Glutamatergic neuron (in vitro differentiated cells): ENCODE measurements at places on chromosomes 2 and 18.

DNA sequence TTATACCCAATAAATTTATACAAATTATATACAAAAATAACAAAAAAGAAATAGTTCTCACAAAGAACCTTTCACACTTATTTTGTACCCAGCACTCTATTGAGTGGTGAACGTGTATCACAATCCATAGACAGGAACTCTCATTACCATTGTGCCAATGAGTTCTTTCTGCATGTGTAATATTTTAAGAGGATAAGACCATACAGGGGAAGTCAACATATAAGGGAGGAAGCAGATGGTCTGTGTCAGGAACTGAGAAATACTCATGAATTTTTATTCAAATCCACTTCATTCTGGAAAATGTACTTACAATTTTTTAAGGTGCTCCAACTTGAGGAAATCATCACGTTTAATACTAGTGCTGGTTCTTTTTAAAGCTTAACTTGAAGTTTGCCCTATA, 27.1 kb upstream of the ELOA2 start:
- no peak overlapping the region for H3K4me3 ChIP-seq
- no peaks in the 10 kb centered on the region for H3K36me3 ChIP-seq
- H3K27ac ChIP-seq = no peak overlapping the region
- DNase-seq = no peak

DNA sequence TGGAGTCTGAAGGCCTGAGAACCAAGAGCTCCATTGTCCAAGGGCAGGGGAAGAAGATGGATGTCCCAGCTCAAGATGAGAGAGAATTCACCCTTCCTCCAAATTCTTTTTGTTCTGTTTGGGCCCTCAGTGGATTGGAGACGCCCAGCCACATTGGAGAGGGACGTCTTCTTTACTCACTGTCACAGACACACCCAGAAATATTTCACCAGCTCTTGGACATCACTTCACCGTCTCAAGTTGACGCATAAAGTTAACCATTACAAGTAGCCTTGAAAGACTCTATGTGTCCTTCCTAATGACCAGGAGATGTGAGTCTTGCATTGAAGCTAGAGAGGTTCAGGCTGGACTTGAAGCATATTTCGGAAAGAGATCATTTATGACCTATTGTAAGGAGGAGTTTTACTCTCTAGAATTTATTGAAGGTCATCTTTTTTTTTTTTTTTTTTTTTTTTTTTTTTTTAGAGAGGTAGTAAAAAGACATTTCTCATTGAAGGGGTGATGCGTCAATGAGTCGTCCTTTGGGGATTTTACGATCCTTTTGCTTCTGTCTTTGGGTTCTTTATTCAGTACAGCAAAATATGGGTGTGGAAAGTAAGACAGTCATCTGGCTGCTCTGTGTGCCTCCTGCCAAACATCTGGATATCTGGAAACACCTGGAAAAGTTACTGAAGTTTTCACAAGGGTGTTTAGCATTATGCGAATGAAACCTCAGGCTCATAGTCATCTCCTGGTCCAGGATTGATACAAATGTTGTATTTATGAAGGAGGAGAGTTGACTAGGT, 118.1 kb downstream of the PRPF40A start:
- H3K27me3 ChIP-seq = peaks cover 10% of the 10 kb centered on the region
- no peaks in the 10 kb centered on the region for H3K36me3 ChIP-seq
- no peak for DNase-seq
- H3K4me1 ChIP-seq = peaks cover 7% of the 10 kb centered on the region
- no peak overlapping the region for H3K4me3 ChIP-seq

DNA sequence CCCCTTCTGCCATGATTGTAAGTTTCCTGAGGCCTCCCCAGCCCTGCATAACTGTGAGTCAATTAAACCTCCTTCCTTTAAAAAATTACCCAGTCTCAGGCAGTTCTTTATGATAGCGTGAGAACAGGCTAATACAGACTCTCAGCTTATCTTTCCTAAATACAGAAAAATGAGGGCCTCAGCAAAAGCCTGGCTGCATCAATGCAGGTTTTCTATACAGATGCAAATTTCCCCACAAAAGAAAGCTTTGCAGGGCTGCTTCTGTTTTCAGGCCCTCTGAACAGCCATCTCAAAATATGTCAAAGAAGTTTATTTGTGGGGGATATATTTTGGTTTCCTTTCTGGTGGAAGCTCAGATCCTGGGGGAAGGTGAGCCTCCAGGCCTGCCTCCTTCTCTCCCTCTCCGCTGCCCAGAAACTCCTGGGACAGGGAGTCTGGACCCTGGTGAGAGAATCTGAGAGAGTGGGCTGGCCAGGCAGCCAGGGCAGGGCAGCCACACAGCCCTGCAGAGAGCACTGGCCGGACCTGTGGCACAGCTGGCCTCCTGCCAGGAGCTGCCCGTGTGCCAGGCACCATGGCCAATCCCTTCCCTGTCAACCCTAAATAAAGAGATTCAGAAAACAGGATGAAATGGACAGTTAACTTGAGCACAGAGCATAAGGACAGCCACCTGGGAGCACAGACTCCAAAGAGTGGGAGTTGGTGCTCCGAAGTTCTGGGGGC, 21.6 kb upstream of the AGXT start:
- H3K27me3 ChIP-seq = peaks cover 7% of the 10 kb centered on the region
- H3K36me3 ChIP-seq = peaks cover 7% of the 10 kb centered on the region
- H3K27ac ChIP-seq = no peak overlapping the region
- DNase-seq = no peak

- peaks cover 25% of the 10 kb centered on the region for H3K36me3 ChIP-seq
- H3K27ac ChIP-seq = no peak overlapping the region
- no peak for DNase-seq
- H3K27me3 ChIP-seq = no peaks in the 10 kb centered on the region
- no peaks in the 10 kb centered on the region for H3K4me1 ChIP-seq
- no peak overlapping the region for H3K4me3 ChIP-seq
These were observed 24.7 kb downstream of the COPS7B start for GRCh38 chr2:231810905-231811304.

- no peak overlapping the region for H3K4me3 ChIP-seq
- H3K27ac ChIP-seq = no peak overlapping the region
- H3K4me1 ChIP-seq = peaks cover 9% of the 10 kb centered on the region
- DNase-seq = no peak
These were observed 3.1 kb upstream of the TXNL4A start for GRCh38 chr18:79991494-79991893.

DNA sequence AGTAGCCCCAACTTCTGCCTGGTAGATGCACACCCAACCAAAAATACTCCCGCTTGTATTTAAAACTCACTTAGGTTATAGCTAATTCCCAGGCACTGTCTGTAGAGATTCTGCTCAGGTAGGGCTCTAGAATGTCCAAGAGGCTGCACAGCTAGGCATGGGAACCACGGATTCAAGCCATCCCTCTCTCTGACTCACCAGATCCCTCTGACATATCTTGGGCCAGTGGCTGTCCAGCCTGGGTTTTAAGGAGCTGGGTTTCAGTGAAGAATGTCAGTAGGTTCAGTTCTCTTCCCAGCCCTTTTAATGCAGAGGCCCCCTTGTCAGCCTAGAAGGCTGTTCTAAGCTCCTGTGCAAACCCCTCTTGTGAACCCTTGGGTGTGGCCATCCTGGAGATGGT, 15.9 kb upstream of the IL1R1 start:
- no peak for DNase-seq
- no peak overlapping the region for H3K4me3 ChIP-seq
- H3K27ac ChIP-seq = no peak overlapping the region
- no peaks in the 10 kb centered on the region for H3K36me3 ChIP-seq

GRCh38 chr2:203225423-203226039, 13.3 kb upstream of the CYP20A1 start:
- DNase-seq = peak; percentile 40
- H3K4me1 ChIP-seq = no peaks in the 10 kb centered on the region
- H3K27me3 ChIP-seq = no peaks in the 10 kb centered on the region

DNA sequence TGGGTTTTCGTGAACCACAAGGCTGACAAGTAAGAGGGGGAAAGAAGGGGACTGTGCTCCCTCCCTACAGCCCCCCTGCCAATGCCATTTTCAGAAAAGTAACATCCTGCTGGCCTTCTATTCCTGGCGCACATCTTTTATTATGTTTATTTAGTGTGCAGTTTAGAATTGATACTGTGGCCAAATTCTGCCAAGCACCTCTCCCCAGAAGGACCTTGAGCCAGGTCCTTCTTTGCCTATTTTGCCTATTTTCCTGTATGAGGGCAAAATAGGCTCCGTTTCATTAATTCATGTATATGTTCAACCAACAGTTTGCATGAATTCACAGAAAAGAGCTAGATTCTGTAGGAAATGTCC, 136.0 kb downstream of the MYO3B start:
- peaks cover 8% of the 10 kb centered on the region for H3K36me3 ChIP-seq
- H3K27ac ChIP-seq = peak overlapping the region; percentile 80
- DNase-seq = no peak
- peaks cover 10% of the 10 kb centered on the region for H3K4me1 ChIP-seq

- H3K4me3 ChIP-seq = no peak overlapping the region
- DNase-seq = no peak
- no peak overlapping the region for H3K27ac ChIP-seq
These were observed 171.6 kb downstream of the BCL2 start for GRCh38 chr18:63147973-63148372.

- no peak for DNase-seq
- no peaks in the 10 kb centered on the region for H3K27me3 ChIP-seq
- H3K27ac ChIP-seq = no peak overlapping the region
These were observed 6.0 kb upstream of the SCRN3 start for GRCh38 chr2:174389542-174389941.

DNA sequence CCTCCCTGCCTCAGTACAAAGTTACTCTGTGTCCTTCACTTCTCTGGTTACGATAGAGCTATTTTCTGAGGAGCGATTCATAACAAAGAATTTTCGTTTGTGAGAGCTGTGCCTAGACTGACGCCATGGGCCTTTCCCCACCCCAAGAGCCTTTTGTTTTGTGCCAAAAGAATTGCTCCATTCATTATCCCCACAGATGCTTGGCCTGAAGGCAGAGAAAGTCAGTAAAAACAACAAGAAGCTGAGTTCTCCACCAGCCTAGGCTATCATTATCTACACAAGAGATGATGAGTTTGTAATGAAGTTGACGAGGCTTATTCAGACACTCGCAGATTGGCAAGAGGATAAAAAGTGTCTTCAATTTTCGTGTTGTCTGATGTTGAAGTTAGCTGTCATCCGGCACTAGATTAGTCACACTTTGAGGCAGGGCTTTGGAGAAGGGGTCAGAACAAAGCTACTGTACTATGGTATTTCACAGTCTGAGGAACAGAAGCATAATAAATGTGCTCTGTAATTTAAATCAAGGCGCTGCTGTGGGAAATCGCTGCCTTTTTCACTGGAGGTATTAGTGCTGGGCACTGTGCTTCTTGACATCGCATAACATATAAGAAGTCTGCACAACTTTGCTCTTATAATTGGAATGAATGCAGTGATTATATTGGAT, 278.4 kb upstream of the FIGN start:
- H3K27ac ChIP-seq = no peak overlapping the region
- H3K36me3 ChIP-seq = no peaks in the 10 kb centered on the region
- no peaks in the 10 kb centered on the region for H3K27me3 ChIP-seq
- H3K4me3 ChIP-seq = no peak overlapping the region

DNA sequence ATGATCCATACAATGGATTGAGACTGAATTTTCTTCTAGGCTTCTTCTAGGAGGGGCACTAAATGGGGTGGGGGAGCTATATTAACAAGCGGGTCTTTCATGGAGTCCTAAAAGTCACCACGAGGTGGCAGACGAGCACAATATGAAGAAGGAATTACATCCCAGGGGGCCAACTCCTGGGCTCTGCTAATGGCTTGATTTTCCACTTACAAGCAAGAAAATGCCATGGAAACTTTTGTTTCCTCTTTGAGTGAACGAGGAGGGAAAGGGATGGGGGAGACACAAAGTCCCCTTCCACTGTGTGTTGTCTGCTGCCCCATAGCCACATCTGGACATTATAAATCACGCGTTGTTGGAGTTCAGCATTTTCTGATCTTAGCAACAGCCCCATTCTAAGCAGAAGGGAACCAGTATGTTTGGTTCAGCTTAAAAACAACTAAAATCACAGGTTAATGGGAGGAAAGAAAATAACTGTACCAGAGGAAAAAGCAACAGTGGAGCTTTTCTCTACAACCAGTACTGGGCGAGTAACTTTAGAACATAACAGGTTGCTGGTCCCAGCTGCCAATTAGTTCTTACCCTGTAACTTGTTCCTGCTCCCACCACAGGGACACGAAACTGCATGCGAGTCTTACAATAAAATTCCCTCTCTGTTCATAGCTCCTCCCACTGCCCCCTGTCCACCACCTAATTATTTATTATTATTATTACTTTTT, 285.0 kb upstream of the PARD3B start:
- no peak overlapping the region for H3K27ac ChIP-seq
- no peak overlapping the region for H3K4me3 ChIP-seq
- H3K27me3 ChIP-seq = peaks cover 11% of the 10 kb centered on the region
- H3K4me1 ChIP-seq = peaks cover 42% of the 10 kb centered on the region

GRCh38 chr2:63712748-63713147, 124.0 kb downstream of the MDH1 start:
- H3K27me3 ChIP-seq = no peaks in the 10 kb centered on the region
- no peaks in the 10 kb centered on the region for H3K4me1 ChIP-seq
- no peak overlapping the region for H3K4me3 ChIP-seq
- peaks cover 7% of the 10 kb centered on the region for H3K36me3 ChIP-seq

DNA sequence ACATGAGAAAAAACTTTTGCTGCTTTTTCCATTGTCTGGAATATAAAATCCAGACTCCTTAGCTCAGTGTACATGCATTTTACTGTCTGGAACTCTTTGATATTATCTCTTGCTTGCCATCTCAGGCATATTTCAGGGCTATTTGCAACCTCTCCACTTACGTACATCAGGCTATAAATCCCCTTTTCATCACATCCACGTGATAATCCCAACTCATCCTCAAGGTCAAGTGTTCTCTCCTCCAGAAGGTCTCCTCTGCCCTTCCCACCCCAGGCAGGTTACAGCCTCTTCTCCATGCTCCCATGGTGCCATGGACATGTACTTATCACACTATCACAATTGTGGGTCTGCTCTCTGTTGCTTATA, 202.5 kb upstream of the RBMS1 start:
- no peaks in the 10 kb centered on the region for H3K36me3 ChIP-seq
- no peak for DNase-seq
- H3K27me3 ChIP-seq = no peaks in the 10 kb centered on the region

- no peak overlapping the region for H3K4me3 ChIP-seq
- H3K27ac ChIP-seq = no peak overlapping the region
- no peak for DNase-seq
- peaks cover 1% of the 10 kb centered on the region for H3K27me3 ChIP-seq
These were observed 44.8 kb downstream of the ARL4C start for GRCh38 chr2:234451852-234452625.

- H3K4me1 ChIP-seq = peaks cover 8% of the 10 kb centered on the region
- DNase-seq = no peak
- no peaks in the 10 kb centered on the region for H3K36me3 ChIP-seq
These were observed 29.4 kb upstream of the EDAR start for GRCh38 chr2:109018452-109018851.

- peak overlapping the region; percentile 66 for H3K4me3 ChIP-seq
- H3K36me3 ChIP-seq = no peaks in the 10 kb centered on the region
- H3K4me1 ChIP-seq = peaks cover 6% of the 10 kb centered on the region
- DNase-seq = no peak
- peak overlapping the region; percentile 28 for H3K27ac ChIP-seq
These were observed 17.2 kb downstream of the PCBP1 start for GRCh38 chr2:70104231-70105111.

GRCh38 chr2:219271021-219271420, 8.1 kb upstream of the DNAJB2 start:
- H3K36me3 ChIP-seq = no peaks in the 10 kb centered on the region
- no peak overlapping the region for H3K27ac ChIP-seq
- peaks cover 9% of the 10 kb centered on the region for H3K27me3 ChIP-seq
- H3K4me1 ChIP-seq = peaks cover 4% of the 10 kb centered on the region
